Caco-2 (cell line): ENCODE measurements at places on chromosomes 12 and 14.

DNA sequence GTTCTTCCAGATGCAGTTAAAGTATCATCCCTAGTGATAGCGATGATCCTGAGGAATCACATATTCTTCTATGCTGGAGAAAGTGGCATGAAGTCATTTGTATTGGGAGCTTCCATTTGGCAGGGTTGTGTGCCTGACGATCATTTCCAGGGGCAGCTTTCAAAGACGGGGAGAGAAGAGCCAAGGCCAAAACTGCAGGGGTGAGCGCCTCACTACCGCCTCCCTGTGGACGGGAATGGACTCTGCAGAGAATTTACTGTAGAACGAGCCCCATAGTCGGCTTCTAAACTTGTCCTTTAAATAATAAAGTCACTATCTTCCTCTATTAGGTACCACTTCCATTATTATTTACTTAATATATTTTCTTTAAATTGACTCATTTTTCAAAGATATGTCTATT, 555.9 kb upstream of the TMEM132C start:
- DNase-seq, result no peak

GRCh38 chr14:38848243-38848935, 254.6 kb downstream of the SEC23A start:
- DNase-seq, result no peak

- no peak for DNase-seq
Measured at GRCh38 chr14:59630288-59630963, 53.8 kb upstream of the CCDC175 start.

- no peak for DNase-seq
Measured at GRCh38 chr12:67807814-67808213, 159.3 kb downstream of the DYRK2 start.

DNA sequence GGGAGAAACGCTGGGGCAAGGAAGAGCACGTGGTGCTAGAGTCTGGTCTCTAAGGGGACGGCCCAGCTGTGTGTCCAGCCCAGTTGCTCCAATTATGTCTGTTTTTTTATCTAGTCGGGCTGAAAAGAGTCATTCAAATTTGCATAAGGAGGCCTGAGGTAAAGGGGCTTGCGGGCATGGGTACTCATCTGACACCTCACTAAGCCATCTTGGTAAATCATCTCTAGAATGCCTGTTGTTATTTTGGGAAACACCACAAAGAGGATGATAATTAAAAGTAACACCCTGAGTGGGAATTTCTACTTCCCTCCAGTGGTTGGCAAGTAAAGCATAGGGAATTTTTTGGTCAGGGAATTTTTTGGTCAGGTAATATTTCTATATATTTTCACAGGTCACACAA, 196.1 kb upstream of the ALG10B start:
- no peak for DNase-seq

DNA sequence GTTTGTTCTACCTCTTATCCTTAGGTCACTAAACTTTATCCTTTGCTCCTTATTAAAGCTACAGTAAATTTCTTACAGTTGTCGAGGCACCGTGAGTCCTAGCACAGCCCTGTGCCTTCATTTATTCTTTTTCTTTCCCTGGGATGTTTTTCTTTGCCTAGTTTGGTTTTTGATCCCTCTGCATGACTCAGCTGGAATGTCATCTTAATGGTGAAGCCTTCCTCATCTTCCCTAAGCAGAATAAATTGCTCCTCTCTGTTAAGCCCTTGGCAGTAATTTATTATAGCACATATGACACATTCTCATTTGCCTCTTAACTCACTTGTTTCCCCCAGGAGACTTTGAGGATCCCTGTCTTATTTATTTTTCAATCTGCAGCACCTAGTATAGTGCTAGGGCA, 16.6 kb downstream of the ACTR10 start:
- no peak for DNase-seq

GRCh38 chr12:53700567-53700966, 24.7 kb upstream of the ATP5MC2 start:
- DNase-seq, result no peak

GRCh38 chr12:3965046-3965445, 91.8 kb upstream of the PARP11 start:
- no peak for DNase-seq

DNA sequence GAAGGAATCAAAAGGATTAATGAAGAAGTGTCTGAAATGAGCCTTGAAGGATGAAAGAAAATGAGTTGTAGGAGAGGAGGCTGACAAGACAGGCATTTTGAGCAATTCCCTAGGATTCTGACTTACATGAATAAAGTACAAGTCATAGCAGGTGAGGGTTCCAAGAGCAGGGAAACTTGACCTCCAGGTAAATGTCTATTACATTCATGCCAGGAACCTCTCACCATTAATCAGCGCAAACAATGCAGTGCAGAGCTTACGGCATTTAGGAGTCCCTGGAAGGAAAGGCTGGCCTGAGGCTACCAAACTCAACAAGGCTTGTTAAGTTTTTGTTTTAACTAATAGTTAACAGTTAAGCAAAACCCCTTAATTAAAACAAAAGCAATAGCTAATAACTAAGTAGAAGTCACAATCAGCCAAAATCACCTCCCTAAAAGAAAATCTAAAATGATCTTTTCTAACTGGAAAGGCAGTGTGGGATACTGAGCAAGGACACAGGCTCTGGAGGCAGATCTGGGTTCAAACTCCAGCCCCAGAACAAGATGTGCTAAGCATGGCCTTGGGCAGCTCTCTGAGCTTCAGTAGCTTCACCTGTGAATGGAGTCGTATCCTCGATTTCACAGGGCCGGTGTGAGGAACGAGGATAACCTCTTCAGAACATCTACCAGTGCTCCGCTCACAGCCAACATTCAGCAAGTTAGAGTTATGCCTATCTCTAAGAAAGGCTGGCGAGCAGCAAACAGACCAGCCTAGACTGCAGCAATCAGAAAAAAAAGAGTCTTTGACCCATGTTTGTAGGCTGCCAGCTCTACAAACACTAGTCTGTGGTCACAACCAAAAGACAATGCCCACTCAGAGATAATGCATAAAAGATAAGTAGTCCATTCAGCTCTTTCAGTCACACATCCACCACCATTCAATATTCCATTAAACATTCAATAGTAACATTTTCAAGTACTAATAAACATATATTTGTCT, 16.9 kb downstream of the PPTC7 start:
- no peak for DNase-seq

GRCh38 chr14:101363261-101363555, 198.1 kb upstream of the DIO3 start:
- DNase-seq, result no peak

- no peak for DNase-seq
Measured at GRCh38 chr14:33404054-33404453, 465.4 kb downstream of the NPAS3 start.

GRCh38 chr12:26126340-26127284, 1.8 kb upstream of the BHLHE41 start:
- peak; percentile 89 for DNase-seq

GRCh38 chr14:74913986-74914573, 9.0 kb downstream of the RPS6KL1 start:
- DNase-seq, result peak; percentile 74

- peak; percentile 80 for DNase-seq
Measured at GRCh38 chr12:4271717-4272423, 1.7 kb upstream of the CCND2 start.

DNA sequence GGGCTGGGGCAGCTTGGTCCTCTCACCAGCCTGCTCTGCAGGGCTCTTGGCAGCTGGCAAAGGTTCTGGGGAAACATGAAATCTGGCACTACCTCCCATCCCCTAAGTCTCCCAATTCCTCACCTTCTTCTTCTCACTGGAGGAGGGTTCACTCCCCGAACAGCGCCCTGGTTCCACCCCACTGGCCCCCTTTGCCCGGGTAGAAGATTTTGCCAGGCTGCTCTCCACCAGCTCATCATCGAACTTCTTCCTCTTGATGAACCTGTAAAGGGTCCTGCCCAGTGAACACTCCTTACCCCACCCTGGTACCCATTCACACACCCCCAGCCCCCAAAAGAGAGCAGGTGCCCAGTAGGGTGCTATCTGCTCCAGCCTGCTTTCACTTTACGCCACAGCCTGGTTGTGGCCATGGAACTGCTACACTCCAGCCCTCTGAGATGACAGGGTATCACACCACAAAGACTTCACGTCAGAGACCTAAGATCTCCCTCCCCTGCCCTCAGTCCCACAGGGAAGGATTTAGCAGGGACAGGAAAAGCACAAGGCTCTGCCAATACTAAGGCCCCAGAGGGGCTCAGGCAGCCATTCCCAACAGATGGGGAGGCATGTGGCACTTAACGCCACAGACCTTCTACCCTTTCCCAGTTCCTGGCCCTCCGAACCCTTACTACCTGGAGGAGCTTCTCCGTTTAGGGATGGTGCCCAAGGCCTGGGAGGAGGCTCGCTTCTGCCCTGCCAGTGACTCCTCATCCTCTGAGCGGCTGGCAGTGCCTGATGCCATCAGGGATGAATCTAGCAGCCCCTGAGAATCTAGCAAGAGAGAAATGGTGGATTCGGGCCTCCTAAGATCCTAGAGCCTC, 2.3 kb downstream of the MCRS1 start:
- DNase-seq, result no peak

DNA sequence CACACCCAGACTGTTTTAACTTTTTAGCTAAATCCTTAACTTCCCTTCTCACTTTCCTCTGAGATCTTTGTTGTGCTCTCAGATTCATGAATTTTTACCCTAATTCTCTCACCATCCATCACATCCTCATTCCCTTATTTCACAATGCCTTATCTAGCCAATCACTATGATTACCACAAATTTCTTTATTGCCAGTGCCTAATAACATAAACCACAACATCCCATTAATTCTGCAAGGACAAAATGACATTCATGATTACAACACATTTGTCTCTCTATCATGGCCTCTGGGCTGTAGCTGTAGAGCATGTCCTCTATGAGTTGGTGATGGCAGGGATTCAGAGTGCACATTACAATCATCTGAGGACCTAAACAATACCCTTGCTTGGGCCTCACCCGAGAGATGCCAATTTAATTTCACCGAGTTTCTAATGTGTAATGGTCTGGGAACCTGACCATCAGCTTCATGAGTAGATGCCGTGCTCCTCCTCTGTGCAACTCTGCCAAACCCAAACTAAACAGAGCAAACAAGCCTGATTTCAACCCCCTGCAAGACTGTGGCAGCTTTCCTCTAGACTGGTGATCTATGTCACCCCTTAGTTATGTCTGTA, 99.3 kb downstream of the SPTSSA start:
- no peak for DNase-seq

- DNase-seq, result no peak
Measured at GRCh38 chr12:62446754-62447452, 19.7 kb upstream of the MON2 start.

GRCh38 chr12:64656429-64656828, 46.1 kb downstream of the RASSF3 start:
- DNase-seq, result peak; percentile 65

DNA sequence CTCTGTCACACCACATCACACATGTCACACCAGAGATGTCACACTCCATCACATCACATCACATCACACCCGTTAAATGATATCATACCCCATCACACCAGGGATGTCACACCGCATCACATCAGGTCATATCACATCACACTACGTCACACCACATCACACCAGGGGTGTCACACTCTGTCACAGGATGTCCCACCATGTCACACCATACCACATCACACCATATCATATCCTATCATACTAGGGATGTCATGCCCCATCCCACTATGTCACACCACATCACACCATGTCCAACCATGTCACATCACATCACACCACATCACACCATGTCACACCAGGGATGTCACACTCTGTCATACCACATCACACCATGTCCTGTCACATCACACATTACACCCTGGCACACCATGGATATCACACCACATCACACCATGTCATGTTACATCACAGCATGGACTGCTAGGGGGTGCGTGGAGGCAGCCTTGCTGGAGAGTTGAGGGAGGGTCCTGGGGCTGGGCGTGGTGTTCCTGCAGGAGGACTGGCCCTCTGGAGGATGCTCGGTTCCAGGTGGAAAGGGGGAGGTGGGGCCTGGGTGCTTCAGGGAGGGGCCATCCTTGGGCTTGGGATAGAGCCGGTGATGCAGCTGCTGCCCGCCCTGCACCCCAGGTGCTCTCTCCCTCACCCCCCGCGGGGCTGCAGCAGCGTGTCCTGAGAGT, 134.6 kb downstream of the TMEM121 start:
- DNase-seq, result no peak

- DNase-seq, result no peak
Measured at GRCh38 chr12:92335831-92336230, 190.2 kb upstream of the BTG1 start.

GRCh38 chr14:73753124-73753886, 39.1 kb upstream of the PNMA1 start:
- DNase-seq, result no peak

DNA sequence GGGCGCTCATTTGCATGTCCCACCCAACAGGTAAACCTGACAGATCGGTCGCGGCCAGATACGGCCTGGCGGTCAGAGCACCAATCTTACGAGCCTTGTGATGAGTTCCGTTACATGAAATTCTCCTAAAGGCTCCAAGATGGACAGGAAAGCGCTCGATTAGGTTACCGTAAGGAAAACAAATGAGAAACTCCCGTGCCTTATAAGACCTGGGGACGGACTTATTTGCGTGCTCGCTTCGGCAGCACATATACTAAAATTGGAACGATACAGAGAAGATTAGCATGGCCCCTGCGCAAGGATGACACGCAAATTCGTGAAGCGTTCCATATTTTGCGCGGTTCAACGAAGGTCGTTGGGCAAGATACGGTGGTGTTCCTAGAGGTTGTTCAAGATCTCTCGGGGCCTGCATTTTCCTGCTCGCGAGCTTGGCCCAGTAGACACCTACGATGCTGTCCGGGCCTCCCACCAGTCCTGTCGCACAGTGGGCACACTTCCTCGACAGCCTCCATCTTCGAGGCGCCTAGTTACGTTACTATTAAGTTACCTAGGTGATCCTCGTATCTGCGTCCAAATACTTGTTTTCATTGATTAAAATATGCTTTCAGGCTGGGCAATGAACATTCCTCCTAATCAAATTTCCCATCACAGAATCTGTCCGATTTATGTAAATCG, at the start of gene RNU6-7:
RNU6-7 (plus strand) TSS at position 230 of the 675 bp plus-strand sequence.
- DNase-seq, result peak; percentile 65

DNA sequence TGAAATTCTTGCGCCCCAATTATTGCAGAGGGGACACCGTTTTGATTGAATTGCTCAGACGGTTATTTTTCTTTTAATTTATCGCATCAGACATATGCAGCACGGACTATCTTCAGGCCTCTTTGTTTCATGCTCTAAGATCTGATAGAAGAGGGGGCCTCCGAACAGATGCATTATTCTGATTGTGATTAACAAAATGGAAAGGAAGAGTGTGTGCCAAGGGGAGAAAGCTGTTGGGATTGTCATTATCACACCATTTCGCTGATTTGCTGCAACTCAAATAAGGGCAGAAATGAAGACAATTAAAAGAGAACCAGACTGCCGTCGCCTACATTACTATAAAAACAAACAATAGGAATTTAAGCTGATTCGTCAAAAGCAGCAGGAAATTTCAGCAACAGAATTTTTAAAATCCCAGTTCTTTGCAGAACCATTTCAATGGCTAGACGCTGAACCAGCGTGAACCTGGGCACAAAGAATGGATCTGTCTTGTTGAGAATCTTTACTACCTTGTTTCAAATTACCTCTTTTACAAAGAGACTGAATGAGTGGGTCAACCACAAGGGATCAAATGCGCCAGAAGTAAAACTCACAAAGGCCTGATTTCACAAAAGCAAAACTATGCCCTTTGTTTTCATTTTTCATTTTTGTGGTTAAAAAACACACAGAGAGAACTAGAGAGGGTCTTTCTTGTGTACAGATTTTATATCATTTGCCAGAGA, 30.6 kb downstream of the TMEM132D start:
- DNase-seq, result no peak
